Muscle of back (tissue), 13 donors: ENCODE measurements at places on chromosomes 16 and 17.

DNA sequence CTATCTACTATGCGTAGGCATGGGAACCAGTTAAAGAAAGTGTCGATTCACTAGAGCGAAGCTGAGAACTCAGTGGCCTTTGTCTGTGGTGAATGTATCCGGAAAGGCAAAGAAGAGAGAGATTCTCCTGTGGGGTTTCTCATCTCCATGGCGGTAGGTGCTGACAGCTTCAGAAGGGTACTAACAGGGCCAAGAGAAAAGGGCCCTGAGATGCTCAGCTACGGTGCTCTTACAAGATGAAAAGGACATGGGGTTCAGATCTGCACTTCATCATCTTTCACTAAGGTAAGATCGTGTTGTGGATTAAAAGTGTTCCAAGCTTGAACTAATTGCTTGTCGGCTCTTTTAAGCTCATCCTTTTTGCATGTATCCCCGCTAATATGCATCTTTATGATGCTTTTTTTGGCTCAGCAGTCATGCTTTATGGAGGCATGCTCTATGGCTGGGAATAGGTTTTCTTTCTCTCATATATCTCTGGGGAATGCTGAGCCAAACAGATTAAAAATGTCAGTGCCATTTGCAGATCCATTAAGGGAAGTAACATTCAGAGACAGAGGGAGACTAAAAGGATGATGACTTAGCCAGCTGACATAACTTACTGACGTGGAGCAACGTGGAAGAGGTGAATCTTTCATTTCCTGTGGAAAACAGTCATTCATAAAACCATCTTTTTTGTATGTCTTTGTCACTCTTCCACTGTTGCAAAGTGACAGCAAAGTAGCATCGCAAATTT lies 29.9 kb downstream of the KCNJ16 start:
- DNase-seq, result no peak

- no peak for DNase-seq
Observed at GRCh38 chr17:18920911-18921441, 31.0 kb upstream of the SLC5A10 start.

DNA sequence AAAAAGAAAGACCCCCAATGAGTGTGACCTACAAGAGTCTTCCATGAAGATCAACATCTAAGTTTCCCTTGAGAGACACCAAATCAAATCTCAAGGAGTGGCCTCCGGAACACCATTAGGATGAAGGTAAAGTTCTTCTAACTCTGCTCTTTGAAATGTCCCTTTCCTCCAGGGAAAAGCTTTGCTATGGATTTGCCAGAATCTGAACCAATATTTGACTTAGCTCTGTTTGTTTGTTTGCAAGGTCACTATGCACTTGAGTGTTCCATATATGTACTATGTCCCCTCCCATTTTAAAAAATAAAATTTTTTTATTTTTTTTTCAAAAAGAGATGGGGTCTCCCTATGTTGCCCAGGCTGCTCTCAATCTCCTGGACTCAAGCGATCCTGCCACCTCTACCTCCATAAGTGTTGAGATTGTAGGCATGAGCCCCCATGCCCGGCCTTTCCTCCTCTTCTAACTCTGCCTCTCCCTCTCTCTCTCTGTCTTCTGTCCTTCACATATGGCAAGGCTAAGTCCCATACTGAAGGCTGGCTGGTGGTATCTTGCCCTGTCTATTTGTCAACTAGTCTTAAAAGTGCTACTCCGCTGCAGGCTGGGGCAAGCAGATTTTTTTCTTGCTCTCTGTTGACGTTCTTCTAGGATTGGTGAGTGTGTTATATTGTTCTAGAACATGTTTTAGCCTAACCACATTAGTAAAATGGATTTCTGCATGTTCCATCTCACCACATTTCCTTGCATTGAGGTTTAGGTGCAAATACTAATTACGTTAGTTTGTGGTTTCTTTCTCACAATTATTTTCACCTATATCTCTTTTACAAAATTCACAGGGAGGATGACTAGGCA lies 276.7 kb upstream of the DYNLRB2 start:
- no peak for DNase-seq

- no peak for DNase-seq
Observed at GRCh38 chr16:11114366-11115164, 141.4 kb downstream of the SOCS1 start.

DNA sequence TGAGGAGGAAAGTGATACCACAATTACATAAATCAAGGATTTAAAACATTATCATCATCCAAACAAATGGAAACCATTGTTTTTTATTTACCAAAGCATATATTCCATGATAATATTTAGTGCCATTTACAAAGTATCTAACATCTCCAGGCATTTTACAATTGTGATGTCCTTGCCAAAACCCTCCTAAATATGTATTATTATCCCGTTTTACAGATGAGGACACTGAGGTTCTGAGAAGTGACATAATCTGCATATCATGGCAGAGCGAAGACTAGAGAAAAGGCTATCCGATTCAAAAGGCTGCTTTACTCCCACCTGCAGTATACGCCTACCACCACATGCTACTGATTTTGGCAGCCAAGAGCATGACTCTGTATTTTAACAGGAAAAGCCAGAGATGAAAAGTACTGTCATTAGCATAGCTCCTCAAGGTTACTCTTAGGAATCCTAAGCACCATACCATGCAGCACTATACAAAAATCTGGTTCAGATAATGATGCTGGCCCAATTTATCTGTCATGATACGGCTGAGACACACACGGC lies 301.4 kb downstream of the CA10 start:
- DNase-seq, result no peak

- DNase-seq, result no peak
Observed at GRCh38 chr16:60091529-60091928, 1357.4 kb upstream of the GOT2 start.

- no peak for DNase-seq
Observed at GRCh38 chr16:66919569-66920298, 1.0 kb upstream of the CDH16 start.
